ENCODE measurements at places on chromosomes 6 and 20.

- DNase-seq: no peak
These were observed 165.5 kb upstream of the ECI2 start for GRCh38 chr6:4300917-4301316.

DNA sequence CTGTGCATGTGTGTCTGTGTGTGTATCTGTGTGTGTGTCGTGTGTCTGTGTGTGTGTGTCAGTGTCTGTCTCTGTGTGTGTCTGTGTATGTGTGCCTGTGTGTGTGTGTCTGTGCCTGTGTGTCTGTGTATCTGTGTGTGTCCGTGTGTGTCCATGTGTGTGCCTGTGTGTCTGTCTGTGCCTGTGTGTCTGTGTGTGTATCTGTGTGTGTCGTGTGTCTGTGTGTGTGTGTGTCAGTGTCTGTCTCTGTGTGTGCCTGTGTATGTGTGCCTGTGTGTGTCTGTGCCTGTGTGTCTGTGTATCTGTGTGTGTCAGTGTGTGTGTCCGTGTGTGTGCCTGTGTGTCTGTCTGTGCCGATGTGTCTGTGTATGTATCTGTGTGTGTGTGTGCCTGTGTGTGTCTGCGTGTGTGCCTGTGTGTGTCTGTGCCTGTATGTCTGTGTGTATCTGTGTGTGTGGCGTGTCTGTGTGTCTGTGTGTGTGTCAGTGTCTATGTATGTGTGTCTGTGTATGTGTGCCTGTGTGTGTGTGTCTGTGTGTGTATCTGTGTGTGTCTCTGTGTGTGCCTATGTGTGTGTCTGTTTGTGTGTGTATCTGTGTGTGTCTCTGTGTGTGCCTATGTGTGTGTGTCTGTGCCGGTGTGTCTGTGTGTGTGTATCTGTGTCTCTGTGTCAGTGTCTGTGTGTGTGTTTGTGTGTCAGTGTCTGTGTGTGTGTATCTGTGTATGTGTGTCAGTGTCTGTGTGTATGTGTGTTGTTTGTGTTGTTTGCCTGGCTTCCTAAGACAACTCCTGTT, 11.6 kb downstream of the SNPH start:
- DNase-seq: no peak

DNA sequence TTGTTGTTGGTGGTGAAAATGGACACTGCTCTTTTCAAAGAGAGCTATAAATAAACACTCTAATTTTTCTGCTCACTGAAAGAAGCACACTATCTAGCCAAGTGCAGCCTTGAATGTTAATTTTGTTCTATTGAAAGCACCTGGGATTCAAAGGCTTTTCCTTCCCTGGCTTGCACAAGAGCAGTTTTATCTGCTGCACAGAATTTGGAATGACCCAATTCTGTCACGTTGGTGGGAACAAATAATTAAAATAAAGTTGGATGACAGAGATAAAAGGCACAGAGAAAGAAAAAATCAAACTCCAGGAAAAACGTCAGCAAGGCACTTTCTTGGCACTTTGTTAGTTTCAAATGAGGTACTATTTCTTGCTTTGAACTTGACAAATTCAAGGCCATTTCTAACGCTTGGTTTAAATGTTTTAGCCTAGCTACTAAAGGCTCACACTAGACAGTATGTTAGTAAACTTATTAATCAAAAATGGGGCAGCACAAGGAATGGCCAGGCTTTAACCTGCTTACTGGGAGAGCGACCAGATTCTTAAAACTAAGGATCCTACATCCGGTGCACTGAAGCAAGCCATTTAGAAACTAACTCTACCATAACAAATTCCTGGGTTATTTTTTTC, 145.5 kb upstream of the ARG1 start:
- no peak for DNase-seq

- DNase-seq: no peak
These were observed 60.9 kb downstream of the BCAS4 start for GRCh38 chr20:50855498-50856474.

DNA sequence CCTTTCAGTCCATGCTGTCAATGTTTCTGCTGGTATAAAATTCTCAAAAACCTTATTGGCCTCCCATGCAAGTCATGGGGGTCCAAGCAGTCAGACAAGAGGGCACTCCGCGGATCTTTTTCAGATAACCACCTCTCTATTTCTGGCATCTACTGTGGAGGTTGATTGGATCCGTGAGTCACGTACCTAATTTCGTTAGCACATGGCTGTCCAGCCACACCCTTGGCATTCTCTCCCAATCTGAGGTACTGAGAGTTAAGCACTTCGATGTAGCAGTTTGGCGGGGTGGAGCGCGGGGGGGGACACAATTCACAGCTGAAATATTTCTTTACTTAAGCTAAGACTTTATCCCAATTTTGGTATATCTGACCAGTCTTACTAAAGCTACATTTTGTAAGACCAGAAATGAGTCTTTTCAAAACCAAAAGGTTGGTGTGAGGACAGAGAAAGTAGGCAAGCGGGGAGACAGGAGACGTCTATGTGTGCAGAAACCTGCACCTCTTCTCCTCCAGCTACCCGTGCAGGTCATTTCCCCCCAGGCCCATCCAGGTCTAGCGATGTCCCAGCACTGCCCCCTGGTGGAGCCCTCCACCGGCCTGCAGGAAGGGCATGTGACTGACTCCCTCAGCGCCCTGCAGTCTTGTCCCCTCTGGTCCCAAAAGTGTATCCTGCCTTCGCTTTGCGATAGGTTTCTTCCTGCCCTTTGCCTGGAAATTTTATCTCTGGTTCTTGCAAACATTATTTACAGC, 113.1 kb downstream of the ADAT2 start:
- DNase-seq: no peak

GRCh38 chr6:4664117-4664626, 112.0 kb upstream of the CDYL start:
- DNase-seq: no peak

DNA sequence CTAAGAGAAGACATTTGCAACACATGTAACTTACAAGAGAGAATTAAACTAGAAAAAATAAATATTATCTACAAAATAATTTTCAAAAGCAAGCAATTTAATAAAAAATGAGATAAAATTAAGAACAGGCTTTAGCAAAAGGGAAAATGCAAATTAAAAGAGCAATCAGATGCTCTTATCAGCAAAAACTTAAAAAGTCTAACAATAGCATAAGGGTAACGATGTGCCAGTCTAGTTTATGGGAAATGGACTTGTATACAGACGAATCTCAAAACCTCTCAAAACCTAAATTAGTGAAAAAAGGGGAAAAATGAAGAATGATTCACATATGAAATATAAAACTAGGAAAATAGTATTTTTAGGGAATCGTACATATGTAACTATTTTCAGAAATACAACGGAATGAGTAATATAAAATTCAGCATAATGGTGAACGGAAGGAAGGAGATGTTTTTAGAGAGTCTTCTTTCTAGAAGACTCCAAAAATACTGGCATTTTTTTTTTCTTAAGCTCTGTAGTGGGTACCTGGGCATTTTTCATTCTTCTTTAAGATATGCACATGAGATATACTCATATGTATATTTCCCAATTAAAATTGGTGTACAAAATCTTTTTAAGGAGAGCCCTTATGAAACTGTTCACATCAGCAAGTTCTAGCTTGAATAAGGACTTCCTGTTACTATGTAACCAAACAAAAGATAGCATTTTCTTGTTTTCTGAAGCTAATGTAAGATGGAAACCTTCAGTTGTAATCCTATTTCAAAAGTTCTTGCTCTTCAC, 927 bp upstream of the MANEA start:
- peak; percentile 4 for DNase-seq

DNA sequence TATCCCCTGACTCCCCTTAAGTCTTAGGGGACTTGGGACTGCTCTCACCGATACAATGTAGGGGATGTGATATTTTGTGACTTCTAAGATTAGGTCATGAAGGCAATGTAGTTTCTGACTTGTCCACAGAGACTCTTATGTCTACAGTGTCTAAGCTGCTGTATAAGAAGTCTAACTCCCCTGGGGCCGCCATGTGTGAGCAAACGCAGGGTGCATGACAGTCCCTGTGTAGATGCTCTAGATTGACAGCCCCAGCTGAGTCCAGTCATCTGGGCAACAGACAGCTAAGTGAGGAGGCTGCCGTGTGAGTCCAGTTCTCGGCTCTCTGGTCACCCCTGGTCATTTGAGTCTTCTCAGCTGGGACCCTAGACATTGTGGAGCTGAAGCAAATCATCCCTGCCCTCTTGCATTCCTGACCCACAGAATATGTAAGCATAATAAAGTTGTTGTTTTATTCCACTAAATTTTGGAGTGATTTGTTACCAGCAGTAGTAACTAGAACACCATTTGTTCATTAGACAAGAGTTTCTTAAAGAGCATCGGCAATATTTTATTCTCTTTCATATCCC, 743.3 kb upstream of the CHD6 start:
- DNase-seq: no peak

- DNase-seq: no peak
These were observed 8.6 kb upstream of the DEFB110 start for GRCh38 chr6:50030350-50030749.

DNA sequence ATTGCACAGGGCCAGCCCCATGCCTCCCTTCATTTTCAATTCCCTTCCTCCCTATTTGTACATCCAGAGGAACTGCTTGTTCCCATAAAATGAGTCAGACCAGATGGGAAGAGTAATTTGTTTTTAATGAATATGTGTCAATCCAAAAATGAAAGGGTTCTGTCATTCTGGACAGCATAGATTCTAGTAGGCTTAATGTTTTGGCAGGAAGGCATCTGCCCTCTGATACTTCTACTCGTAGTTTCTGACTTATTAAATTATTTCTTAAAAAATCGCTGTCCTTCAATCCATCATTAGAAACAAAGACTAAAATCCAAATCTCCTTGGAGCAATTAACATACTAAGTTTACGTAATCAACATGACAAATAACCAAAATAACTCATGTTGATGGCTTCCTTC, 665.5 kb downstream of the TENT5A start:
- no peak for DNase-seq

DNA sequence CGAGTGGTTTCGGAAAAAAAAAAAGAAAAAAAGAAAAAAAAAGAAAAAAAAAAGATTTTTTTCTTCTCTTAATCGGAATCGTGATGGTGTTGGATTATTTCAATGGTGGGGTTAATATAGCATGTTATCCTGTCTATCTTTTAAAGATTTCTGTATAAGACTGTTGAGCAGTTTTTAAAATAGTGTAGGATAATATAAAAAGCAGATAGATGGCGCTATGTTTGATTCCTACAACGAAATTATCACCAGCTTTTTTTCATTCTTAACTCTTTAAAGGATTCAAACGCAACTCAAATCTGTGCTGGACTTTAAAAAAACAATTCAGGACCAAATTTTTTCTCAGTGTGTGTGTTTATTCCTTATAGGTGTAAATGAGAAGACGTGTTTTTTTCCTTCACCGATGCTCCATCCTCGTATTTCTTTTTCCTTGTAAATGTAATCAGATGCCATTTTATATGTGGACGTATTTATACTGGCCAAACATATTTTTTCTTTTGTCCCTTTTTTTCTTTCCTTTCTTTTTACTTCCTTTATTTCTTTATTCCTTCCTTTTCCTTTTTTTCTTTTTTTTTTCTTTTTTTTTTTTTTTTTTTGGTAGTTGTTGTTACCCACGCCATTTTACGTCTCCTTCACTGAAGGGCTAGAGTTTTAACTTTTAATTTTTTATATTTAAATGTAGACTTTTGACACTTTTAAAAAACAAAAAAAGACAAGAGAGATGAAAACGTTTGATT, 3.6 kb downstream of the SOX4 start:
- DNase-seq: peak; percentile 55

GRCh38 chr6:11143394-11144371, 32.2 kb upstream of the ERVFRD-1 start:
- no peak for DNase-seq

DNA sequence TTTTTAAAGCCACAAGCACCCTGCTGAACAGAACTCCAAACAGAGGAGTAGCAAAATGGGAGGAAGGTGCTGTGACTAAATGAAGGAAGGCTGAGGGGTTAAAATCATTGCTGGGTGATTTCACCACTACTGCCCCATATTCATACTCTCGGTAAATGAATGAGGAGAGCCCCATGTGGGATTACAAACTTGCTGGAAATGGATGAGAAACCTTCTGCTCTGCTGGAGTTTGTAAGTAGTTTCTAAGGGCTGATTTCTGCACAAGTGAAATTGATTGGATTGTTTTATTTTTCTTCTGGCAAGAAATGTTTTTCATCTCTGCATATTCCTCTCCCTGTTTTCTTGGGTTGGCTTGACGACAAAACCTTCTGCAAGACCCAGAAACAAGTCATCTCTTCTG, 533.5 kb upstream of the MMS22L start:
- DNase-seq: no peak

GRCh38 chr6:36815962-36816735, 23.1 kb downstream of the CPNE5 start:
- no peak for DNase-seq

DNA sequence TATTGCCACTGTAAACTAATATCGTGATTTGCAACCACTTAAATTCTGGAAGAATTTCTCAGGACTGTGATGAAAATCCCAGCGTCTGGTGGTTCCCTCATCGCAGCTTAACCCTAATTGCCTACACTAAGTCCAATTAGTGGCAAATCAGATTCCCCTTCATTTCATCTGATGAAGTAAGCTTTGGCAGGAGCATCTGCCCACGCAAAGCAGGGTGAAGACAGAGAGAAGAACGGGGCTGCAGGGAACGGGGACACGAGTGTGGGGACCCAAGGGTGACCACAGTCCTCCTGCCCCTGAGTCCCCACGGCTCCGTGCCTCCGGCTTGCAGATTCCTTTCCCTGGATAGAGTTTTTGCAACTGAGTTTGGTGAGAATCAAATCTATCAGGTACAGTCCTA, 159.5 kb downstream of the LY86 start:
- no peak for DNase-seq

- DNase-seq: peak; percentile 33
These were observed 16.2 kb upstream of the MRPS18A start for GRCh38 chr6:43703512-43704429.

- no peak for DNase-seq
These were observed 176.7 kb downstream of the BMP7 start for GRCh38 chr20:57089699-57090144.

DNA sequence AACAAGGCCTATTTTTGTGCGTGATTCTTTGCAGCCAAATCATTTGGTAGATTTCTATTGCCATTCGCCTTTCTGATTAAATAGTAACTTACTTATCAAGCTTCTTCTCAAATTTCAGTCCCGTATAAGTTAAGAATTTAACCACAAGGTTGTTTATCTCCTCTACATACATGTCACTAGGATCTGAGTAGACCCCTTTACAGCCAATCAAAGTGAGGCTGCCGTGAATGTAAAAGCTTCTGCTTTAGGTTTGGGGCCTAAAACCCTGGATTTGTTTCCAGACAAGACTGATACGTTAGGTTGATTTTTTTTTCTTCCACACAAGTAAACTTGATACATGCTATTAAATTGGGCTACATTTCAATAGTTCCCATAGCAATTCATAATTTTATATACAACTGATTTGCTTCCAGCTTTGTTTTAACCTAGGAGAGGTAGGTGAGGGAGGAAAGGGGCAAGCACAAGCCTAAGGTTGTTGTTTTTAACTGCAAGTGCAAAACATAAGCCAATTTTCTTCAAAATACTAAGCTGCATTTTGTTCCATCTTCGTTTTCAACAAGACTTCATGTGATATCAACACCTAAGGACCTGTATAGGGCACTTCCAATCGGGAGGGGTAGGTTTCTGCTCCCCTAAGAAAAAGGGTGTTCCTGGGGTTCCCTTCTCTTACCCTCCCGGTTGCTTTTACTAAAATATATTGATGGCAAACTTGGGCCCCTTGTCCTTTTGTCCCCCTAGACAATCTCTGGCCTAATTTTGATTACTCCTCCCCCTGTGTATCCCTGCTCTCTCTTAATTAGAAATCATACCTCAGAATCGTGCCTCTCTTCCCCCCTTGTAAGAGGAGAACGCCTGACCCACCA, 1.7 kb downstream of the RANBP9 start:
- no peak for DNase-seq

Measured in DMS153 (cell line).